Activated naive CD8-positive, alpha-beta T cell treated with anti-CD3 and anti-CD28 coated beads for 36 hours (primary cell): ENCODE measurements at places on chromosomes 7 and 10. TPM values are rescaled to one million over a fixed set of nuclear protein-coding genes. Genes with fewer than 3 reads are reported as not detected.

Gene TLX1
- total RNA-seq = not detected

Gene CD36
- total RNA-seq = not detected

Gene GSTO2
- total RNA-seq = 1.5 TPM

DNA sequence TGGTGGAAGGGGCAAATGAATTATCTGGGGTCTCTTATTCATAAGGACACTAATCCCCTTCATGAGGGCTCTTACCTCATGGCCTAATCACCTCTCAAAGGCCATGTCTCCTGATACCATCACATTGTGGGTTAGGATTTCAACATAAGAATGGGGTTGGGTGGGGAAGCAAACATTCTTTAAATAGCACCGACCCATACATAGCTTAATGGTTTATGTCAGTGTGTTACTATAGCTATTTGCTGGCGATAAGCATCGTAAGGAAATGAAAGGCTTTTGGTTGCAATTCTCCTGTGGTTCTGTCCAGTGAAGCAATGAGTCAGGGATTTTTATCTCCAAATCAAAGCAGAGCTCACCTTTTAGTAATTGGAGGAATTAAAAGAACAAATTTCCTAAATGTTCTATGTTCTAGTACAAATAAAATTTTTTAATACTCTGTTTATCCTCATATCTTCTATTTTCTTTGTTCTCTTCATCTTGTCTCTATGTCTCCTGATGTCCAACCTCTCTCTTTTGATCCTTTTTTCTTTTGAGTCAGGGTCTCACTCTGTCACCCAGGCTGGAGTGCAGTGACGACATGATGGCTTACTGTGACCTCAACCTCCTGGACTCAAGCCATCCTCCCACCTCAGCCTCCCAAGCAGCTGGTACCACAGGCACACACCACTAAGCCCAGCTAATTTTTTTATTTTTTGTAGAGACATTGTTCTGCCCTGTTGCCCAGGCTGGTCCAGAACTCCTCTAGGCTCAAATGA lies 57.0 kb upstream of the GLCCI1 start:
- H3K27ac ChIP-seq = no peak overlapping the region
- H3K4me1 ChIP-seq = peaks cover 3% of the 10 kb centered on the region
- no peak overlapping the region for H3K4me3 ChIP-seq
- peaks cover 6% of the 10 kb centered on the region for H3K36me3 ChIP-seq
- H3K27me3 ChIP-seq = no peaks in the 10 kb centered on the region

DNA sequence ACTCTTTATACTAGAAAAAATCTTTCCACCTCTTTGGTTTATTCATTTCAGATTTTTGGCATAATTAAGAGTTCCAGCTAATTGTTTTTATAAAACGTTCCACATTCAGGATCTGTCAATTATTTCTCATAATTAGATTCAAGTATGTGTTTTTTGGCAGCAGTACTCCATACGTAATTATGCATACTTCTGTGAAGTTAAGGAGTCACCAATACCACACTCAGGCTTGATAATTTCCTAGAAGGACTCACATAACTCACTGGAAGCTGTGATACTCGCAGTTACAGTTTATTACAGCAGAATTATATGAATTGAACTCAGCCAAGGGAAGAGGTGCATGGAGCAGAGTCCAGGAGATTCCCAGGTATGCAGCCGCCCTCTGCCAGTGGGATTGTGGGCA lies 290.5 kb upstream of the AKR1E2 start:
- no peaks in the 10 kb centered on the region for H3K36me3 ChIP-seq
- H3K4me3 ChIP-seq = no peak overlapping the region
- H3K27ac ChIP-seq = no peak overlapping the region
- no peaks in the 10 kb centered on the region for H3K4me1 ChIP-seq
- DNase-seq = no peak

DNA sequence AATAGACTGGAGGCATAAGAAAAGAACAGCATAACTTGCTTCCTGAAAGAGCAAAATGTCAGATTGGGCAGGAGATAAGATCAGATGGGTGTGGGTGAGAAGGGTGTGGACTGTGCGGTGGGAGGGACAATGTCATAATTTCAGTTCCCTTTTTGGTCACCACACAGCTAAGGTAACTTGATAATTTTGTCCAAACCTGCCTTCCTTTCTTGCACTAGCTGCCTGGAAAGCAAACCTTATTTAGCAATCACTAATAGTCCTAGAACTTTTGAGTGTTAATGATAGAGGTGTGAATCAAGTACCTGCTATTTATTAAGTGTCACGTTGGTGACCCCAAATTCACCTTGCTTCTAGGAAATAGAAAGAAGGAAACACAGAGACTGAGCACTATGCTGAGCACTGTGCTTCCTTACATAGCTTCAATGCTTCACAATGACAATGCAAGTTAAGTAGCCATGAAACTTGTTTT lies 72.4 kb upstream of the SP4 start:
- no peak overlapping the region for H3K4me3 ChIP-seq
- H3K36me3 ChIP-seq = peaks cover 1% of the 10 kb centered on the region
- peaks cover 52% of the 10 kb centered on the region for H3K4me1 ChIP-seq
- H3K27me3 ChIP-seq = no peaks in the 10 kb centered on the region
- peak; percentile 56 for DNase-seq
- H3K27ac ChIP-seq = peak overlapping the region; percentile 94
